GM19239 (cell line): ENCODE measurements at places on chromosomes 4 and X.

- no peak for DNase-seq
Measured at GRCh38 chrX:153865685-153866084, 20.3 kb downstream of the L1CAM start.

DNA sequence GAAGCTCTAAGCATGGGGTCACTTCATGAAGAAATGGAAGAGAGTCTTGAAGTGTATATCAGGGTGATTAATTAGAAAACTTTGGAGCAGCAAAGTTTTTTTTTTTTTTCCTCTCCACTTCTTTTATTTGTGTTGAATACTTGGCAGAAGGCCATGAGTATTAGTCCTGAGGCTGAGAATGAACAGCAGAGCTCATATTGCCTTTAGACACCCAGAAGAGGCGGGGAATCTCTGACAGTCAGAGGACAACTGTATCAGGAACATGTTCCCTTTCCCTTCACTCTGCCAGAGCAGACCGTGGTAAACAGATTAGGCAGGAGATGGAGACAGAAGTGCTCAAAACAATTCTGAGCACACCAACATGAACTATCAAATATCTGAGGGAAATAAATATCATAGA is 300.9 kb downstream of the FAM47A start:
- no peak for DNase-seq

DNA sequence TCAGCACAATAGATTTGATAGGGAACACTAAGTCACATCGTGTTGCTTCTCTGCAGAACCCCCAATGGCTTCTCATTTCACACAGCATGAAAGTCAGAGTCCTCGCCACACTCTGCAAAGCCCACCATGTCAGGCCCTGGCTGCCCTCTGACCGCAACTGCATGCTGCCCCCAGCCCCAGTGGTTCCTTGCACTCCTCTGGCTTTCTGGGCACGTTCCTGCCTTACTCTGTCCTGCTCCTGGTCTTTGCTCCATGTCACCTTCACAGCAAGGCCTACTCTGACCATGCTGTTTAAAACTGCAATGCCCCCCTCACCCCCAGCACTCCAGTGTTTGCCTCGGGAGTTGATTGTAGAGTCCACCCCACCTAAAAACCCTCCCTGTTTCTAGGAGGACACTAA is 78.1 kb downstream of the EVC start:
- DNase-seq, result no peak

DNA sequence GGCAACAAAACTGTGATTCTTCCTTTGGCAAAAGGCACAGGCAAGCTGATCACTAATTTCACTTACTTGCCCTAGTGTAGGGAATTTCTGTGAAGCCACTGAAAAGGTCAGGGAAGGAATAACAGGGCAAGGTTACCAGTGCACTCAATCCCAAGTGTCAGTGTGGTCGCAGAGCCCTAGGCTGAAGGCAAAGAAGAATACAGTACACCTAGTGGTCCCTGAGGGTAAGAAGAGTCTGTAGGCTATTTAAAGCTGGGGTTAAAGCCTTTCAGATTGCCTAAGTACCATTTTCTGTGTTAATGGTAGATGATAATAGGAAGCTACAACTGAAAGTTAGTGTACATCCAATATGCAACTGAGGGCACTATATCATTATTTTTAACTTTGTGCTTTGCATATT is 173.6 kb upstream of the NRK start:
- no peak for DNase-seq

GRCh38 chr4:154604696-154605200 is 7.7 kb downstream of the FGG start:
- no peak for DNase-seq
